ENCODE measurements at places on chromosomes 5 and 9. TPM values are rescaled to one million over a fixed set of nuclear protein-coding genes. Genes with fewer than 3 reads are reported as not detected.

The NAA35 gene
- total RNA-seq: 20.3 TPM

The ATP10B gene
- total RNA-seq: 26.6 TPM

The BTNL8 gene
- not detected for total RNA-seq

The TMEM171 gene
- 6.2 TPM for total RNA-seq

- no peaks in the 10 kb centered on the region for H3K36me3 ChIP-seq
- H3K27me3 ChIP-seq: peaks cover 4% of the 10 kb centered on the region
- no peak overlapping the region for H3K27ac ChIP-seq
- no peak for DNase-seq
- no peak overlapping the region for H3K4me3 ChIP-seq
Observed at GRCh38 chr9:32839013-32839885, 55.9 kb downstream of the TMEM215 start.

DNA sequence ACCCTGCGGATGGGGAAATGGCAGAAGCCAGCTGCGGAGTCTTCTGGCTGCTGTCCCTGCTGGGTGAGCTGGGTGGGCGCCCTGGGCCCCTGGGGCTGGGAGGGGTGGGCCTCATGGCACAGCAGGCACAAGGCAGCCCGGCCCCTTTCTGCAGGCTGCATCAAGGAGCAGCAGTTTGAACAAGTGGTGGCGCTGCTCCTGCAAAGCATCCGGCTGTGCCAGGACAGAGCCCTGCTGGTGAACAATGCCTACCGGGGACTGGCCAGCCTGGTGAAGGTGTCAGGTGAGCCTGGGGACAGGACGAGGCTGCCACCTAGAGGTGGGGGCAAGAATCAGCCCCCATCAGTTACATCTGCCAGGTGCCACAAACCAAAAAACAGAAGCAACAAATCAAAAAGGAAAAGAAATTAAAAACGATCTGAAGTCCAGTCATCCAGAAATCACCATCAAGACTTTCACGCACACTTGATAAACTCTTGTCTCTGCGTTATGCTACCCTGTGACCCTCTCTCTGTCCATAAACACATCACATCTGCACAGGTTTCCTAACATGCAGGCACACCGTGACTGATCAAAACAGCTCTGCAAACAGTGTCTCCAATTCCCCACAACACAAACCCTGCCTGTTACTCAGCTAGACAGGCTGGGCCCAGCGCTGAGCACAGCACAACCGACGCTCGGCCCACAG is 13.9 kb downstream of the REXO4 start:
- no peak overlapping the region for H3K4me3 ChIP-seq
- H3K36me3 ChIP-seq: peaks cover 72% of the 10 kb centered on the region
- DNase-seq: no peak

DNA sequence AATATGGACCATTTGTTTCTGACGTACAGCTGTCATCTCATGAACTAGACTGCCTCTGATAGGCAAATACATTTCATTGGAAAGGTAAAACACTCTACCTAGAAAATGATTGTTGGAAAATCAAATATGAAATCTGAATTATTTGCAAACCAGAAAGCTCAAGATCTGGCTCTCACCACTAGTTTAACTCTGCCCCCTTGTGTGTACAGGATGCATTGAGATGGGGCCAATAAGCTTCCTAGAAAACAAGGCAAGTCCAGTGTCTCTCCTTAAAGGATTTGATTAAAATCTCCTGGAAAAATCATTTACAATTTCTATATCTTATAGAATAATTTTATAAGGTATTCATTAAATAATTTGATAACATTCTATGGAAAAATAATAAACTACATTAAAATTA is 311.9 kb upstream of the ANKH start:
- H3K27me3 ChIP-seq: no peaks in the 10 kb centered on the region
- no peak overlapping the region for H3K27ac ChIP-seq
- H3K4me3 ChIP-seq: no peak overlapping the region
- no peaks in the 10 kb centered on the region for H3K4me1 ChIP-seq
- H3K36me3 ChIP-seq: no peaks in the 10 kb centered on the region
- DNase-seq: no peak

- H3K4me3 ChIP-seq: no peak overlapping the region
- no peaks in the 10 kb centered on the region for H3K4me1 ChIP-seq
- H3K27me3 ChIP-seq: no peaks in the 10 kb centered on the region
- H3K27ac ChIP-seq: no peak overlapping the region
- H3K36me3 ChIP-seq: no peaks in the 10 kb centered on the region
- DNase-seq: no peak
Observed at GRCh38 chr5:165627548-165628170, 2122.2 kb downstream of the MAT2B start.

DNA sequence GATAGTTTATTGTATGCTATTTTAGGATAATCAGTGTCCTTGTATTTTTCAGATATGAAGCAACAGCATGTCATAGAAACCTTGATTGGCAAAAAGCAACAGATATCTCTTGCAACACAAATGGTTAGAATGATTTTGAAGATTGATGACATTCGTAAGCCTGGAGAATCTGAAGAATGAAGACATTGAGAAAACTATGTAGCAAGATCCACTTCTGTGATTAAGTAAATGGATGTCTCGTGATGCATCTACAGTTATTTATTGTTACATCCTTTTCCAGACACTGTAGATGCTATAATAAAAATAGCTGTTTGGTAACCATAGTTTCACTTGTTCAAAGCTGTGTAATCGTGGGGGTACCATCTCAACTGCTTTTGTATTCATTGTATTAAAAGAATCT is 14.5 kb downstream of the CCT5 start:
- DNase-seq: no peak
- H3K36me3 ChIP-seq: peaks cover 66% of the 10 kb centered on the region
- H3K4me1 ChIP-seq: no peaks in the 10 kb centered on the region
- no peak overlapping the region for H3K27ac ChIP-seq
- no peak overlapping the region for H3K4me3 ChIP-seq
- H3K27me3 ChIP-seq: no peaks in the 10 kb centered on the region

GRCh38 chr5:150485693-150486401 is 22.1 kb upstream of the NDST1 start:
- DNase-seq: no peak
- H3K27me3 ChIP-seq: no peaks in the 10 kb centered on the region

DNA sequence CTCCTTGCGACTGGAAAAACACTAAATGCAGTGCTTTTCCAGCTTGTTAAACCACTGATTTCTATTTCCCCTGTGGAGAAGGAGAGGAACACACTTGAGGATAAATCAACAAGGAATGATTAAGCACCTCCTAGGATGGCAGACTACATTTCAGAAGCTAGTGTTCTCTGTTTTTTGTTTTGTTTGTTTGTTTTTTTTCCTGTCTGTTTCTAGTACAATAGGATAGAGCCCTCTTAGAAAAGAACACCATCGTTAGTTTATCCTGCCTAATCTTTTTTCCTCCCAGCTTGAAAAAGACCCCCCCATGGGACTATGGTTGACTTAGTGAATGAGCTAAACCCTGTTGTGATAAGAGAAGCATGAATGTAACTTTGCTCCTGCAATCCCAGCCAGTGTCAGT is 3.9 kb upstream of the TAL2 start:
- DNase-seq: no peak
- no peak overlapping the region for H3K27ac ChIP-seq

DNA sequence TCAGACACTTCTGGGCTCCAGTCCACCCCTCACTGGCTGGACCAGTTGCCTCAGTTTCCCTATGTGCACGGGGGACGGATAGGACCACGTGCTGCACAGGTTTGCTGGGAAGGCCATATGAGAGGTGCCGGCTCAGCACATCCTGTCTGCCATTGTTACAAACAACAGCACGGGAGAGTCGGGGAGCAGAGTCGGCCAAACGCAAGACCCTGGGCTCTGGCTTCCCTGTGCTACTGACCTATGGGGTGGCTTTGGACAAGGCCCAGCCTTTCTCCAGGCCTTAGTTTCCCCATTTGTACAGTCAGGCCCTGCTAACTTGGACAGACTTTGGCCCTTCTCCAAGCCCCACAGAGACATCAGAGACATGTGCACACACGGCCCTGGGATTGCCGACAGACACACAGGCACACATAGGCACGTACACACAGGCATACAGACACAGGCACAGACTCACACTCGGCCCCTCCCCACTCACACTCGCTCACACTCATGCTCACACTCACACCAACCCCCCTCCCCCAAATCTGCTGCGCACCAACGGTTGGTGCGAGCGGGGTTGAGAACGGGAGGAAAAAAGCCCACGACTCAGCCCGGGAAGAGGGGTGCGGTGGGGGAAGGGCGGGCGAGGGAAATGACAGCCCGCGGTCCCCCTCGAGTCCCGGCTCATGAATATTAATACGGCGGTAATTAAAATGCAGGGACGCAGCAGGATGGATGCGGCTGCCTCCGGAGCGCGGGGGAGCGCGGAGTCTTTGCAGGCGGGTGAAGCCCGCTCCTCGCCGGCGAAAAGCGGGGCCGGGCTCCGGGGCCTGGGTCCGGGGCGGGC is 133.0 kb downstream of the C9orf50 start:
- no peaks in the 10 kb centered on the region for H3K27me3 ChIP-seq
- H3K4me1 ChIP-seq: peaks cover 79% of the 10 kb centered on the region
- no peak for DNase-seq

- no peaks in the 10 kb centered on the region for H3K4me1 ChIP-seq
- no peak overlapping the region for H3K4me3 ChIP-seq
- H3K27ac ChIP-seq: no peak overlapping the region
- no peaks in the 10 kb centered on the region for H3K27me3 ChIP-seq
- H3K36me3 ChIP-seq: no peaks in the 10 kb centered on the region
Observed at GRCh38 chr5:122384739-122385235, 72.8 kb downstream of the SNCAIP start.

DNA sequence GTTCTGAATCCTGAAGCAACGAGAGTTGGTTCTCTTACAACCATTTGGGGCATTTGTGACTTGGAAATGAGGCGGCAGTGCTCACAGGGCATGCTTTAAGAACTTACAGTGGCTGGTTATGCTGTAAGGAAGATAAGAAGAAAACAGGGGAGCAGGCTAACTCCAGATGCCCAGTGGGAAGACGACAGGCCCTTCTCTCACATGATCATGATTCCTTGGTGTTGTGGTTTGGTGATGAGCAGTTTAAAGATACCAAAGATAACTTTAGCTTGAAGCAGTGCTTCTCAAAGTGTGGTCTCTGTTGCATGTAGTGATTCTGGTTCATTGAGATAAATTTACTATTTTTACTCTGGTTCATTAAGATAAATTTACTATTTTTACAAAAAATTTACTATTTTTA is 2.6 kb upstream of the HABP4 start:
- DNase-seq: no peak
- H3K36me3 ChIP-seq: no peaks in the 10 kb centered on the region
- H3K4me3 ChIP-seq: no peak overlapping the region
- H3K4me1 ChIP-seq: peaks cover 21% of the 10 kb centered on the region
- H3K27me3 ChIP-seq: no peaks in the 10 kb centered on the region
- no peak overlapping the region for H3K27ac ChIP-seq

DNA sequence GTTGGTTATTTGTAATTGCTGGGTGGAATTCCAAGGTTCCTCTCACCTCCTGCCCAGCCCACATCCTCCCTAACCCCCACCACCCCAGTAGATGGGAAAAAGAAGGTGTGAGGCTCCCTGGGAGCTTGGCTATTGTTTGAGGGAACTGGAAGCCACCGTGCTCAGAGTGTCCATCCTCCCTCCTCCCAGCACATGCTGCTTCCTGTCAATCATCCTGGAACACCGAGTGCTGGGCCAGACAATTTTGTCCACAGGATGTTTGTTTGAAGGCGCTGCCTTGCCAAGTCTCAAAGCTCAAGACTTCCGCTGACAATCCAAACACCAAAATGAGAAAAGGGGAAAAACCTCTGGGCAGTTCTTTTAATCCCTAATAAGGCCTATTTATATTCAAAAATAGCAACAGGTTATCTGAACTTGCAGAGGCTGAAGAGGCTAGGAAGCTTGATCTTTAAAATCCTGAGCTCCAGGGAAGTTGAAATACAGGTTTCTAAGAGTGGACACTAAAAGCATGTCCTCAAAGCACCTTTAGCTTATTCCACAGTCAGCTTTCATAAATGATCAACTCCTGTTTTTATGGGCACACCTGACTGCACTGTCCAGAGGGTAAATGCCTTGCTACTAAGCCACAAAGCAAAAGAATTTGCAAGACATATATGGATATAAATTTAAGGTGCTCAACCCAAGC is 286.7 kb downstream of the NFIB start:
- peaks cover 56% of the 10 kb centered on the region for H3K4me1 ChIP-seq
- H3K36me3 ChIP-seq: no peaks in the 10 kb centered on the region
- H3K27ac ChIP-seq: no peak overlapping the region
- H3K4me3 ChIP-seq: no peak overlapping the region
- DNase-seq: no peak
- H3K27me3 ChIP-seq: no peaks in the 10 kb centered on the region
